ENCODE measurements at places on chromosomes 12 and 14. TPM values are rescaled to one million over a fixed set of nuclear protein-coding genes. Genes with fewer than 3 reads are reported as not detected.
A peak's percentile ranks its signal among the peaks of the same experiment; 100 is the strongest.

The COX8C gene
- not detected for total RNA-seq

The JPH4 gene
- total RNA-seq = 46.7 TPM

The TOX4 gene
- total RNA-seq = 58.3 TPM

The SLC10A1 gene
- total RNA-seq = not detected

DNA sequence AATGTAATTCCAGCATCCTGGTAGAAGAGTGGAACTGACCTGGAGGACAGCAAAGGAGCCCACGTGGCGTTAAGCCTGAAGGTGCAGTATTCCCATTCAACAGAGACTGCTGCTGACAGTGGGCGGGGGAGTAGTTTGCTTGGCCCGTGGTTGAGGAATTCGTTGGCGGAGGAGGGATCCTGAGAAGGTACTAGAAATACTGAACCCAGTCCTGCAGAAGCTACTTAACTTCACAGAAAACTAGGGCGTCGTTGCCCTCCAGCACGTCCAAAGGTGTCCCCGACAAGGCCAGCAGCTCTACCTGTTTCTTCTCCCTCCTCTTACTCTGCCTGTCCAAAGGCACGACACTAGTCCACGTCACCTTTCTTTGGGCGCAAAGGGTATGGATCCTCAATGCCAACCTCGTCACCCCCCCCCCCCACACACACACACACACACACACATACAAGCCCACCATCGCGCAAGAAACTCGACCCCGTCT is 303 bp downstream of the PUS7L start:
- no peaks in the 10 kb centered on the region for H3K27me3 ChIP-seq
- H3K4me3 ChIP-seq = peak overlapping the region; percentile 67
- H3K27ac ChIP-seq = no peak overlapping the region
- H3K36me3 ChIP-seq = no peaks in the 10 kb centered on the region

DNA sequence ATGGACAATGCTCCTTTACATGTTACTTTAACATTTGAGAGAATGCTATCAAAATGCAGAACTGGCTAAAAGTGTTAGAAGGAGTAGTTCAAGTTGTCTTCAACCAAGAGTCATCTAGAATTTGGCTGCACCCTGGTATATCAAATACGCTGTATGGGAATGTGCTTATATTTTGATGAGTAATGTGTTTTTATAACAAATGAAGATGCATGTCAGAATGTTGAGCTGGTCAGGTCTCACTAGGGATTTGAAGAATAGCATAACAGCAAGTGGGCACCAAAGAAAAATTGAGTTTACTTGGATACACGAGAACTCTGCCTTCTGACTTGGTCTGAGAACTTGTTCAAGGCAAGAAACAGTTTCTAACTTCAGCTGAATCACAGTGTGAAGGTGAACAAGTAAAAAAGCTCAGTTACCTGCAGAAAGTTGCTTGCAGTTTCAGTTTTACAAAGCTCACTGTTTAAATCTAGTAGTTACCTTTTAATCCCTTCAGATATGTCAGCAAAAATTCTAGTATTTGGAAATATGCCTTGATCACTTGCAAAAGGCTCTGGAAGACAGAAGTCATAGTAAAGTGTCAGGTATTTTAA is 82.3 kb downstream of the PDE3A start:
- no peak overlapping the region for H3K27ac ChIP-seq
- no peak overlapping the region for H3K4me3 ChIP-seq
- H3K4me1 ChIP-seq = no peaks in the 10 kb centered on the region
- no peak for DNase-seq
- H3K36me3 ChIP-seq = no peaks in the 10 kb centered on the region

DNA sequence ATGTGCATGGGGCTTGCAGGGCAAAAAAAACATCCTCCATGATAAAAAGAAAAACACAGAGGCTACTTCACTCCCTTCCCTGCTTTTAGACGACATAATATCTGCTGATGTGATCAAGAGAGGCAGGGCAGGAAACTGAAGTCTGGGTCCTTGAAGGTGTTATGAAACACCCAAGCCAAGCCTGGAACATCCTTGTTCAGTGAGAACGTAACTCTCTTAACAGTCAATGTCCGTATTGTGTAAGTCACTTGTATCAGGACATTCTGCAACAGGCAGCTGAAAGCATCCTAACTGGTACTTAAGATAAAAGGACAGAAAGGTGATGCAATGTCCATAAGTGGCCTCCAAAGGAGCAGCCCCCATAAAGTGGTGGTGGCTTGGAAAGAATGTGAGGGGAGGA is 20.0 kb downstream of the KCNK10 start:
- no peaks in the 10 kb centered on the region for H3K4me1 ChIP-seq
- DNase-seq = no peak
- no peaks in the 10 kb centered on the region for H3K27me3 ChIP-seq
- H3K4me3 ChIP-seq = no peak overlapping the region

DNA sequence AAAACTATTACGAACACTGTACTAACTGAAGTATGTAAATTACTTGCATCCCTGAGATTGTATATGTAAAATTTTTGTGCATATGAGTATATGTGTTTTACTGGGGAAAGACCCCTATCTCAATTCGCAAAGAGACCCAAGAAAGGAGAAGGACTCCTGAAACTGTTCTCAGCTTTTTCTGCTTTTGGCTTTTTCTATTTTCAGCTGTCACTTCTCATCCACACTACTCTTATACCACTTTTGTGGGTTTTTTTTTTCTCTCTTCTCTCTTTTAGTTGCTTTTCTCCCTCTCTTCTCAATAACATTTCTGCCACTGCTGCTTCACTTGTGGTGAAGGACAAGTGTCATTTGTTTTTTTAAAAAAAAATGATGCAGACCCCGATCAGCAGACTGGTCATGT is 39.8 kb downstream of the NIN start:
- no peak for DNase-seq
- no peaks in the 10 kb centered on the region for H3K4me1 ChIP-seq
- H3K27ac ChIP-seq = no peak overlapping the region

- peaks cover 4% of the 10 kb centered on the region for H3K4me1 ChIP-seq
- no peaks in the 10 kb centered on the region for H3K36me3 ChIP-seq
- no peaks in the 10 kb centered on the region for H3K27me3 ChIP-seq
- no peak overlapping the region for H3K27ac ChIP-seq
- no peak for DNase-seq
These were observed 103.5 kb upstream of the HIF1A start for GRCh38 chr14:61591862-61592261.

DNA sequence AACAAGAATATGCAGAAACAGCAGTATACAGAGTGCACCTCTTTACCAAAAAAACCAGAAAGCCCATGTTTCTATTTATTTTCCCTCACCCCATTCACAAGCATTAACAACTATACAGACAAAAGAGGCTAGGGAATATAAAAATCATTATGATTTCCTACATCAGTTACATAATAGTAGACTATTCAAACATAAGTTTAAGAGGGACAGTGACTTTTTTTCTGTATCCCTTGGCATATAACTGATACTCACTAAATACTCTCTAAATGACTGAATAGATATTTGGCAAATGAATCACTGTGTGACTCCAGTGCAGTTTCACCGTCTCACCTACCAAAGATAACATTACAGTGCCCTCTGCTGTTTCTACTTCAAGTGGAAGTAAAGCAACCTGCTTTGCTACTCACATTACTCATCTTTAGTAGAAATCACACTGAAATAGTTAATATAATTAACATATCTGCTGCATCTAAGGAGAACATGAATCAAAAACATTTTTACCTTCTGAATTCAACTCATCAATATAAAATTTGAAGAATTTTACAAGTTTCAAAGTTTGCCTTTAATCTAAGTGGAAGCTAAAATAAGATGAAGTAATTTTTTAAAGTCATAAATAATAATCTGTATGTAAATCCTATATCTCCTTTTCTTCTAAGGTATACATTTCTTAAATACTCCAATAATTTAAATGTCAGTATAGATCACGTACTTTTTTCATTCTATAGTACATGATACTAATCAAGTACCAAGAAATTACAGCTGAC is 103.8 kb downstream of the OSBPL8 start:
- H3K4me1 ChIP-seq = no peaks in the 10 kb centered on the region
- DNase-seq = no peak
- H3K27ac ChIP-seq = no peak overlapping the region
- no peaks in the 10 kb centered on the region for H3K36me3 ChIP-seq
